ENCODE measurements at places on chromosomes 11 and 22. TPM values are rescaled to one million over a fixed set of nuclear protein-coding genes. Genes with fewer than 3 reads are reported as not detected.

- H3K4me3 ChIP-seq: no peak overlapping the region
- no peaks in the 10 kb centered on the region for H3K36me3 ChIP-seq
- H3K27me3 ChIP-seq: no peaks in the 10 kb centered on the region
- H3K27ac ChIP-seq: no peak overlapping the region
- no peaks in the 10 kb centered on the region for H3K4me1 ChIP-seq
Measured at GRCh38 chr11:46106530-46107407, 14.5 kb downstream of the PHF21A start.

- H3K36me3 ChIP-seq: no peaks in the 10 kb centered on the region
- no peaks in the 10 kb centered on the region for H3K27me3 ChIP-seq
- no peak overlapping the region for H3K27ac ChIP-seq
Measured at GRCh38 chr11:33505093-33505492, 195.5 kb downstream of the C11orf91 start.

GRCh38 chr22:41821471-41822316, 11.2 kb upstream of the SREBF2 start:
- no peak for DNase-seq
- peaks cover 4% of the 10 kb centered on the region for H3K4me1 ChIP-seq
- H3K36me3 ChIP-seq: no peaks in the 10 kb centered on the region

- H3K27me3 ChIP-seq: no peaks in the 10 kb centered on the region
- peaks cover 3% of the 10 kb centered on the region for H3K4me1 ChIP-seq
- no peak overlapping the region for H3K4me3 ChIP-seq
- H3K36me3 ChIP-seq: peaks cover 10% of the 10 kb centered on the region
- H3K27ac ChIP-seq: no peak overlapping the region
Measured at GRCh38 chr11:68925611-68926010, 21.9 kb downstream of the IGHMBP2 start.

- H3K4me3 ChIP-seq: no peak overlapping the region
- H3K27ac ChIP-seq: no peak overlapping the region
- no peaks in the 10 kb centered on the region for H3K36me3 ChIP-seq
- peak; percentile 41 for DNase-seq
Measured at GRCh38 chr22:24133187-24133965, 47.9 kb upstream of the SUSD2 start.

CCDC89 gene
- 4.1 TPM for total RNA-seq

ASRGL1 gene
- not detected for total RNA-seq

OR6A2 gene
- total RNA-seq: under 0.01 TPM

CLTCL1 gene
- total RNA-seq: 11.3 TPM

Data from fibroblast of lung (primary cell).